ENCODE measurements at places on chromosomes 12 and 14. TPM values are rescaled to one million over a fixed set of nuclear protein-coding genes. Genes with fewer than 3 reads are reported as not detected.

The LRFN5 gene
- 0.85 TPM for total RNA-seq

The MGP gene
- total RNA-seq, result 231 TPM

The SYNDIG1L gene
- total RNA-seq, result 0.09 TPM

The TTC8 gene
- total RNA-seq, result 7.5 TPM

The RECQL gene
- total RNA-seq, result 40.5 TPM

The HOXC5 gene
- total RNA-seq, result not detected

The KRT7 gene
- total RNA-seq, result not detected

The PARPBP gene
- total RNA-seq, result not detected

The GLS2 gene
- 0.19 TPM for total RNA-seq

The CMKLR1 gene
- total RNA-seq, result 5.0 TPM

The SDR9C7 gene
- total RNA-seq, result not detected

The SSPN gene
- 76.4 TPM for total RNA-seq

The SLC4A8 gene
- 0.69 TPM for total RNA-seq

The BDKRB1 gene
- not detected for total RNA-seq

The RND1 gene
- 1.1 TPM for total RNA-seq
